ENCODE measurements at places on chromosomes 13 and 19.

GRCh38 chr19:21626924-21627697 is 121.7 kb downstream of the ZNF429 start:
- DNase-seq: no peak

DNA sequence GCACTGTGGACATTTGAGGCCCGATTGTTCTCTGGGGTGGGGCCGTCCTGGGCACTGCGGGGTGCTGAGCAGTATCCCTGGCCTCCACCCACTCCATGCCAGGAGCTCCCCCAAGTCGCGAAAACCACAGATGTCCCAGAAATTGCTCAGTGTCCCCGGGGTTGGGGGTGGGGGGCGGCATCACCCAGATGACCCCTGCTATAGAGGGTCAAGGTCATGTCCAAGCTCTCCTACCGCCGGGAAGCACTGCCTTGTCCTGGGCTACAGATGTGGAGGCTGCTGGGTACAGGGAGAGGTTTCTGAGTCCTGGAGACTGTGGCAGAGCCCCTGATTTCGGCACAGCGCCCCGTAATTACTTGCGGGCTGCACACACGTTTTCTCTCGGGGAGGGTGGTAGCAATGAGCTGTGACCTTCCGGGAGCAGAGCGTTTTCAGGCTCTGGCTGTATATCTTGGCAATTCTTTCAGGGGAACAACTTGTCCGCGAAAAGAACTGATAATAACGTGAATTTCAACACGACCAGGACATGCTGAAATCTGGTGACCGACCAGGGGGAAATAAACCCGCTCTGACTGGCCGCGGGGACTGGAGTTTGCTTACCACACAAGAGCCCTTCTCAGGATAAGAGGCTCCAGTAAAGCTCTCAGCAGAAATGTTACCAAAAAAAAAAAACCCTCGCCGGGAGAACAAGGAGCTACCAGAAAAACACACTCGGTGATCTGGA is 68.1 kb downstream of the GNG7 start:
- no peak for DNase-seq

DNA sequence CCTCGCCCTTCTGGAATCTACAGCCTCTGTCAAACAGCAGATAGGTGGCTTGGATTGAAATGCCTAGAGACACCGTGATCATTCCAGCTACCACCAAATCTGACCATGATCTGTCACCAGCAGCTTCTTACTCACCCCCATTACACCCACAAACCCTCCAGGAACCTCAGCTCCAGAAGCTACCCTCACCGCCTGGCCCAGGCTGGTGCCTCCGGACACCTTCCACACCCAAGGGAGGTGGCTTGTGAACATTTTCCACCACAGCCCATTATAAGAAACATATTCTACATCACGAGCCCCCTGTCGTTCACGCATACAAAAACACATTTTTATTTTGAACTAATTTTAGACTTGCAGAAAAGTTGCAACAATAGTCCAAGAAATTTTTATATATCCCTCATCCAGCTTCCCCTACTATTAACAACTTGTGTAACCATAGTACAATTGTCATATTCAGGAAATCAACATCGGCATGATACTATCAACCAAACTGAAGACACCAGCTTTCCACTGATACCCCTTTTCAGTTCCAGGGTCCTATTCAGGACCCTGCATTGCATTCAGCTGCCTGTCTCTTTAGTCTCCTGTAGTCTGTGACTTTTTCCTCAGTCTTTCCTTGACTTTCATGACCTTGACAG is 15.4 kb upstream of the UBE2L5 start:
- DNase-seq: no peak

GRCh38 chr13:67308004-67308772 is 78.1 kb upstream of the PCDH9 start:
- no peak for DNase-seq

DNA sequence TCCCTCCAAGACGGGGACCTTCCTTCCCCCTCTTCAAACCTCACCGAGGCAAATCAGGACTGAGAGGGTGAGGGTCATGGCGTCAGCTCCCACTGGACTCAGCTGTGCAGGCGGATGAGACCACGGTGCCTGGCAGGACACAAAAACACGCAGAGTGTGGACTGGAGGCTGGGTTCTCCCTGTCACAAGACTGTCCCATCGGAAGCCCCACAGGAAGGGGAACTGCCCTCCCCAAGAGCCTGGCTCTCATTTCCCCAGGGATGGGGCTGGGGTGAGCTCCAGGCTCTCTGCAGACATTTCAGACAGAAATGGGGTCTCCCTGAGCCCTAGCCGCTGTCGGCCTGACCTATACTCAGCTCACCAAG is at the start of gene LILRB5:
TSS of gene LILRB5 (minus strand) at position 158 of the 365 bp plus-strand sequence. CDS start at position 78, 80 bp downstream.
- no peak for DNase-seq

- DNase-seq: peak; percentile 47
These were observed at the start of gene ACOD1 for GRCh38 chr13:76948149-76948548. Gene ACOD1 (plus strand): TSS chr13:76948511. CDS start chr13:76948559, 48 bp downstream.

- DNase-seq: no peak
These were observed 9.6 kb downstream of the TINCR start for GRCh38 chr19:5558101-5558621.

DNA sequence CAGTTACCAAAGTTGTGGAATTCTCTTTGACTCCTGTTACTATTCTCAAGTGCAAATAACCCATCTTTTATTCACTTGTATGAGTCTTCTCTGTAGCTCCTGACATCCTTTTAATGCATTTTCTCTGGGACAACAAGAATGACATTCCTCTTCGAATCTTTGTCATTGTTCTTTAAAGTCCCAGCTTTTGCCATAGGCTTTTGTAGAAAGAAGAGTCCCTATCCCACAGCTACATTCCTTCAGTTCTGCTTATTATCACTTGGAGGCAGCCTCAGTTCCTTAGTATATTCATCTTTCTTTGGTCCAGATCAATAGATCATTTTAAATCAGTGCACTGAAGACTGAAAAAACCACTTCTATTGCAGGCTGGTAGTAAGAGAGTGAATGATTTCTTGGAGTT is 560.2 kb downstream of the DACH1 start:
- DNase-seq: no peak

- DNase-seq: peak; percentile 46
These were observed 16.8 kb downstream of the SPC24 start for GRCh38 chr19:11138601-11139300.

DNA sequence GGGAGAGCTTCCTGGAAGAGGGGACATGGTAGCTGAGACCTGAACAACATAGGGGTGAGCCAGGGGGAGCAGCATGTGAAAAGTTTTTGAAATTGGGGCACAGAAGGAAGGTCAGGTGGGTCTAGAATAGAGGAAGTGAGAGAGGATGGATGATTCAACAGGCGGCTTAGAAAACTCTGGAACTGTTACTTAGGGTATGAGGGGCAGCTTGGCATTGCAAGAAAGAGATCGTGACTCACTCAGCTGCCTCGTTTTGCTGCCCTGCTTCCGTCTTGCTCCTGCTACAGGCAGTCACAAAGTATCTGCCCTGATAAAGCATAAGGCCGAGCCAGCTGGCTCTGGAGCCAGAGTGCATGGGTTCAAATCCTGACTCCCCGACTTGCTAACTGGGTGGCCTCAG is 1.3 kb upstream of the CEACAM20 start:
- peak; percentile 35 for DNase-seq

DNA sequence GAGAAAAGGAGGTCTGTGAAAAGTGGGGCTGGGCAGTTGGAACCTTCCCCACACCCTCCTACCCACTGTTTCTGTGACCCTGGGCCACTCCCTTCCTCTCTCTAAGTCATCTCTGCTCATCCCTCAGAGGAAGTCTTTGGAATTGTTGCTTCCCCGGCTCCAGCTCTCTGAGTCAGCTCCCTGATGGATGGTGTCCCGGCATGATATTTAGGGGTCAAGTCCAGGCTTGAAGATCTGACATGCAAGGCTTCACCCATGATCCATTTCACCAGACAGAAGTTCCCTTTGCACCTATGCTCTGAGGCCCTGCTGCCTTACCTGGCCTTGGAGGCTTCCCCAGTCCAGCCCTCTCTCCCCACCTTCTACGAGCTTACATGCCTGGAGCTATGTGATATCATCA is 13.3 kb downstream of the EXOC3L2 start:
- DNase-seq: no peak

DNA sequence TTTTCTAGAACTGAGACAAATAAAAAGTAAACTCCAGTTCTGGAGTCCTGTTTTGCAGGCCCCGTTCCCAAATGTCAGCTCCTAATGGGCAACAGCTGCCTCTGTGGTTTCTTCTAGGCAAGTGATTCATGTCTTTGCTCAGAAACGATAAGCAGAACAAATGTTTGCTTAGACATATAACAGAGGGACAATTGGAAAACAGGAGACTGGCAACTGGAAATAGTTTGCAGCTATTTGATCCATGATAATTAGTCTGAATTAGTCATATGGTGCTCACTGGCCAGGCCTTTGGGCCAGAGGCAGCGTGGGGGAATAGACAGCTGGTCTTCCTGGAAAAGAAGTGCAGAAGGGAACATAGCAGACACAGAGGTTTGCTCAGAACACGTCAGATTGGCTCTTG is 29.2 kb upstream of the TSHZ3 start:
- no peak for DNase-seq

- DNase-seq: no peak
These were observed 56.4 kb upstream of the MRI1 start for GRCh38 chr19:13707915-13708314.

GRCh38 chr19:44212866-44213346 is 574 bp downstream of the ZNF227 start:
- DNase-seq: no peak

DNA sequence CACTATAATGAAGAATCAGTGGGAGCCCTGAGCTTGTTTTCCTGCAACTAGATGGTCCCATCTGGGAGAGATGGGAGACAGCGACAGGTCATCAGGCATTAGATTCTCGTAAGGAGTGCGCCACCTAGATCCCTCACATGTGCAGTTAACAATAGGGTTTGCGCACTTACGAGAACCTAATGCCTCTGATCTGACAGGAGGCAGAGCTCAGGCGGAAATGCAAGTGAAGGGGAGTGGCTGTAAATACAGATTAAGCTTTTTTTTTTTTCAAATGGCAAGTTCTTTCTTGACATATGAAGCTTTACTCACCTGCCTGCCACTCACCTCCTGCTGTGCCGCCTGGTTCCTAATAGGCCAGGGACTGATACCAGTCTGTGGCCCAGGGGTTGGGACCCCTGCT is 14.4 kb downstream of the CDC16 start:
- no peak for DNase-seq

- DNase-seq: no peak
These were observed 116.8 kb downstream of the FOXO1 start for GRCh38 chr13:40549500-40550094.

DNA sequence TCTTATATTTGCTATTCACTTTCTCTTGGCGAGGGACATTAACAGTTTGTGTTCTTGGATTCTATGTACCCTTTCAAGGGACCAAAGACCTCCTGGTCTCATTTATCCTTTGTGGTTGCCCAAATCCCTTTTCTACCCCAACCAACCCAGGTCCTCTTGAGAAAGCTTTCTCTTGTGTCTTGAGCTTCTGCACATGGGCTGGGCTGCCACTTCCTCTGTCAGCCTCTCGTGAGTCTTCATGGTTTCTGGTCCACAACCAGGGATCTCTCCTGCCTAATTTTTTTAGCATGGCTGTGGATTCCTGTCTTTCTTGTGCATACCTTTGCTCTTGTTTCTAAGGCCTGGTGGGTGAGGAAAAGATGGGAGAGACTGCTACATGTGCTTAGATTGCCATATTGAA is 14.9 kb downstream of the TIMM13 start:
- no peak for DNase-seq

DNA sequence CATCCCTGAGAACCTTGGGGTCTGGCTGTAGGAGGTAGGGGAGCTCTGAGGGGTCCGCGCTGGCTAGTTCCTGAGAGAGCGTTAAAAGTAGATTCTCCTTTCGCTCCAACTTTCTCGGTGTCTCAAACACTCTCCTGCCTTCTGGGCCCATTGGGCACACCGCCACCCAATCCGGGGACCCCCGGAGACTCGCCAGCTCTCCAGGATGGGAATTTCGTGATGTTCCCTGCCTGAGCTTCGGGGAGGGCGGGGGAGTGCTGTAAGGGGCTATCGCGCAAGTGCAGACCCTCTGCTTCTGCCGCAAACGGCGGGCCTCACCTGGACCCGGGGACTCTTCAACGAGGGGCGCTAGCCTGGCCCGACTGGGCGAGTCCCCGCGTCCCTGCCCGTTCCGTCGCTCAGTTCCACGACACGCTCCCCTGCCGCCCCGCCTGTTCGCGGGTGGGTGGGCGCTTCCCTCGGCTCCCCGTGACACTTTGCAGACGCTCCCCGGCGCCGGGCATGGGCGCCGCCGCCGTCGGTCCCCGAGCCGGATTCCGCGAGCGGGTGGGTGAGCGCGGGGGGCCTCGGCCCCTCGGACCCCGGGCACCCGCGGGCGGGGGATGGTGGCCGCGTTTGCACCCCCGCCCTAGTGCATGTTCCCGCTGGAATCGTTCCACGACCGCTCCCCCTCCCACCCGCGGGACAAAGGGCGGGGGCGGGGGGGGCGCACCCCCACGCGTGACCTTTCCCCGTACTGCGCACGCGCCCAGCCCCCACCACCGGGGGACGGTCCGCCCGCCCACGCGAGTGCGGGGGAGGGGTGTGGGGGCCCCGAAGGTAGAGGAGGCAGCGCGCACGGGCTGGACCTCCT is at the start of gene CCDC106:
TSS of gene CCDC106 (plus strand) at position 481 of the 853 bp plus-strand sequence. CDS start 835 bp downstream, outside the sequence.
- DNase-seq: peak; percentile 29

- DNase-seq: no peak
These were observed 933.7 kb upstream of the SLITRK5 start for GRCh38 chr13:86737334-86737932.

- DNase-seq: no peak
These were observed 24.8 kb upstream of the NAXD start for GRCh38 chr13:110590577-110590976.

DNA sequence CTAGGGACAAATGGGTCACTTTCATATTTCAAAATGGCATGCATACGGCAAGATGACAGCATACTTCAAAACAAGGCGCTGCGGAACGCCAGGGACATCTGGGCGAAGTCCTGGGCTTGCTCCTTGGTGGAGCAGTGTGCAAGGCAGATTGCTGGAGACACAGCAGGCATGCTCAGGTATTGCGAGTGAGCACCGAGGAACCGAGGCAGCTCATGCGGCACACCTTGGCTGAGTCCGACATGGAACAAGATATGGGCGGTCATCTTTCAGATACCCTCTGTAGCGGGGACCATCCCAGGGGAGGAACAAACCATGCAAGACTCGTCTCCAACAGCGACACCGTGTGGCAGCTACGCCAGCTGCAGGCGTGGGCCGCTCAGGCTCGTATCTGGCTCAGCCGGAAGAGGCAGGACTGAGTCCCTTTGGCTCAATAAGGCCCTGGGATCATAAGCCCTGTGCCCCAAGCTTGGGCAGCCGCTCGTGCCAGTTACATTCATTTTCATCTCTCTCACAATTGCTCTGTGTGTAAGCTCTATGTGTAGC is 112.4 kb downstream of the NUFIP1 start:
- no peak for DNase-seq
